ENCODE measurements at places on chromosomes 6 and 20.

- no peak for DNase-seq
- no peaks in the 10 kb centered on the region for H3K36me3 ChIP-seq
- peaks cover 47% of the 10 kb centered on the region for H3K4me1 ChIP-seq
- peak overlapping the region; percentile 74 for H3K27ac ChIP-seq
- H3K27me3 ChIP-seq: no peaks in the 10 kb centered on the region
- H3K4me3 ChIP-seq: no peak overlapping the region
Observed at GRCh38 chr20:17938871-17939619, 29.5 kb downstream of the SNX5 start.

DNA sequence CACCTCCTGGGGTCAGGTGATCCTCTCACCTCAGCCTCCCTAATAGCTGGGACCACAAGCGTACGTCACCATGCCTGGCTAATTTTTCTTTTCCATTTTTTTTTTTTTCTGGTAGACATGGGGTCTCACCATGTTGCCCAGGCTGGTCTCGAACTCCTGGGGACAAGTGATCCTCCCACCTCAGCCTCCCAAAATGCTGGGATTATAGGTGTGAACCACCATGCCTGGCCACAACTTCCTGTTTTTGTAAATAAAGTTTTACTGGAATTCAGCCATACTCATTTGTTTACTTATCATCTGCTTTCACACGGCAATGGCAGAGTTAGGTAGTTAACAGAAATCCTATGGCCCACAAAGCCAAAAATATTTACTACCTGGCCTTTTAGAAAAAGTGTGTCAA, 7.8 kb upstream of the RUNX2 start:
- no peaks in the 10 kb centered on the region for H3K4me1 ChIP-seq
- no peak overlapping the region for H3K27ac ChIP-seq
- H3K36me3 ChIP-seq: no peaks in the 10 kb centered on the region

DNA sequence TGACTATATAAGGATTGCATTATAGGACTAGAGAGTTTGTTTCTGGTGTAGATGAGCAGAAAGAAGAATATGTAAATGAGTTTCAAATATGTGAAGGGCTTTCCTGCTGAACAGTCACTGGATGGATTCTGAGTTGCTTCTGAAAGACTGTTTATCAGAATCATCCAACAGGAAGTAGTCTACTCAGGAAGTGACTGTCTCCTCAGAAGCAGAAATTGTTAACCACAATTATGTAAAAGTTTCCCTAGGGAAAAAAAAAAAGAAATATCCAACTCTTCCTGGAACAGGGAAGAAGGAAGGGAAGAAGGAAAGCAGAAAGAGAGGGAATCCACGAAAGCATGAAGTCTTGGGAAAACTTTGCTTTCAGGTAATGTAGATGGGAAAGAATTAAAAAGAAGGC, 138.9 kb downstream of the TENT5A start:
- H3K36me3 ChIP-seq: no peaks in the 10 kb centered on the region
- H3K27me3 ChIP-seq: no peaks in the 10 kb centered on the region
- no peaks in the 10 kb centered on the region for H3K4me1 ChIP-seq
- DNase-seq: no peak
- no peak overlapping the region for H3K4me3 ChIP-seq
- H3K27ac ChIP-seq: no peak overlapping the region

GRCh38 chr20:23437126-23437899, 2.2 kb upstream of the CSTL1 start:
- no peaks in the 10 kb centered on the region for H3K36me3 ChIP-seq
- no peak overlapping the region for H3K4me3 ChIP-seq
- no peaks in the 10 kb centered on the region for H3K27me3 ChIP-seq
- H3K4me1 ChIP-seq: no peaks in the 10 kb centered on the region
- DNase-seq: no peak

- H3K4me1 ChIP-seq: no peaks in the 10 kb centered on the region
- DNase-seq: no peak
- H3K4me3 ChIP-seq: no peak overlapping the region
- no peaks in the 10 kb centered on the region for H3K27me3 ChIP-seq
- no peaks in the 10 kb centered on the region for H3K36me3 ChIP-seq
- no peak overlapping the region for H3K27ac ChIP-seq
Observed at GRCh38 chr6:134413241-134413643, 95.3 kb upstream of the SGK1 start.

GRCh38 chr6:113585246-113585645, 271.9 kb upstream of the MARCKS start:
- H3K27me3 ChIP-seq: no peaks in the 10 kb centered on the region
- H3K36me3 ChIP-seq: no peaks in the 10 kb centered on the region
- no peak for DNase-seq
- no peak overlapping the region for H3K4me3 ChIP-seq
- no peaks in the 10 kb centered on the region for H3K4me1 ChIP-seq
- H3K27ac ChIP-seq: no peak overlapping the region

- no peak overlapping the region for H3K4me3 ChIP-seq
- H3K27ac ChIP-seq: no peak overlapping the region
- DNase-seq: no peak
- H3K27me3 ChIP-seq: no peaks in the 10 kb centered on the region
- no peaks in the 10 kb centered on the region for H3K4me1 ChIP-seq
Observed at GRCh38 chr6:142907544-142907943, 37.4 kb downstream of the HIVEP2 start.

GRCh38 chr20:29750268-29750899, 1507.1 kb upstream of the DEFB115 start:
- DNase-seq: no peak
- no peaks in the 10 kb centered on the region for H3K4me1 ChIP-seq

- DNase-seq: no peak
- H3K27me3 ChIP-seq: peaks cover 13% of the 10 kb centered on the region
Observed at GRCh38 chr20:21096321-21097043, 9.7 kb downstream of the LINC00237 start.

- no peaks in the 10 kb centered on the region for H3K36me3 ChIP-seq
- DNase-seq: no peak
- H3K4me1 ChIP-seq: peaks cover 9% of the 10 kb centered on the region
- H3K27ac ChIP-seq: no peak overlapping the region
- H3K4me3 ChIP-seq: no peak overlapping the region
Observed at GRCh38 chr6:156438350-156438923, 338.7 kb upstream of the ARID1B start.

DNA sequence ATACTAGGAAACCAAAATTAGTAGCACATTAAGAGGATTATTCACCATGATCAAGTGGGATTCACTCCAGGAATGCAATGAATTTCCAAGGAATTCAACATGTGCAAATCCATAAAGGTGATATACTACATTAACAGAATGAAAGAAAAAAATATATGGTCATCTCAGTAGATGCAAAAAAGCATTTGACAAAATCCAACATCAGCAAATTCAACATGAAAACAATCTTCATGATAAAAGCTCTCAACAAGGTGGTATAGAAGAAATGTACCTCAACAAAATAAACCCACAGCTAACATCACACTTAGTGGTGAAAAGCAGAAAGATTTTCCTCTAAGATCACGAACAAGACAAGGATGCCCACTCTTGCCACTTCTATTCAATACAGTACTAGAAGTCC, 74.4 kb upstream of the PDE10A start:
- H3K27me3 ChIP-seq: no peaks in the 10 kb centered on the region
- H3K4me3 ChIP-seq: no peak overlapping the region
- no peak for DNase-seq
- H3K4me1 ChIP-seq: no peaks in the 10 kb centered on the region

DNA sequence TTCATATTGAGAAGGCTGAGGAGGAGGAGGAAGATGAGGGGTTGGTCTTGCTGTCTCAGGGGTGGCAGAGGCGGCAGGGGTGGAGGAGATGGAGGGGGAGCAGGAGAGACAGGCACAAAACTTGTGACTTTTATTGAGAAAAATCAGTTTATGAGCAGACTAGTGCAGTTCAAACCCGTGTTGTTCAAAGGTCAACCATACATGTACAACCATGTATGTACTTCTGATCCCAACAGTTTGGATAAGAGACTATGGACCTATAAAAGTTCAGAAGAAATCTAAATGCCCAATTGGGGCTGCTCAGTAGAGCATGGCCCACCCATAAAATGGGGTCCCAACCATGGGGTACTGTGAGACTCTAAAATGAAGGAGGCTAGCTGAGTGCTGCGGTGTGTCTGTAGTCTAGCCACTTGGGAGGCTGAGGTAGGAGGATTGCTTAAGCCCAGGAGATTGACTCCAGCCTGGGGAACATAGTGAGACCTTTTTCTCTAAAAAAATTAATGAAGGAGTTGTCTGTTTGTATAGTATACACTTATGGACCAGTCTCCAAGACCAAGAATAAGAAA, 7.6 kb upstream of the SLC22A7 start:
- no peak for DNase-seq
- H3K4me3 ChIP-seq: no peak overlapping the region
- no peaks in the 10 kb centered on the region for H3K36me3 ChIP-seq
- no peaks in the 10 kb centered on the region for H3K27me3 ChIP-seq

DNA sequence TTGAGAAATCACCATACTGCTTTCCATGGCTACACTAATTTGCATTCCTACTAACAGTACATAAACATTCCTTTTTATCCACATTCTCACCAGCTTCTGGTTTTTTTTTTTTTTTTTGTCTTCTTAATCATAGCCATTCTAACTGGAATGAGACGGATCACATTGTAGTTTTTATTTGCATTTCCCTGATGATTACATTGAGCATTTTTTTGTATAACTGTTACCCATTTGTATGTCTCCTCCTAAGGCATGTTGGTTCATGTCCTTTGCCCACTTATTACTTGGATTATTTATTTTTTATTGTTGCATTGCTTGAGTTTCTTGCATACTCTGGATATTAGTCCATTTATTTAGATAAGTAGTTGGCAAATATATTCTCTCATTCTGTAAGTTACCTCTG, 258.0 kb downstream of the MEI4 start:
- no peak overlapping the region for H3K4me3 ChIP-seq
- no peak overlapping the region for H3K27ac ChIP-seq
- H3K4me1 ChIP-seq: no peaks in the 10 kb centered on the region
- no peak for DNase-seq
- no peaks in the 10 kb centered on the region for H3K36me3 ChIP-seq

DNA sequence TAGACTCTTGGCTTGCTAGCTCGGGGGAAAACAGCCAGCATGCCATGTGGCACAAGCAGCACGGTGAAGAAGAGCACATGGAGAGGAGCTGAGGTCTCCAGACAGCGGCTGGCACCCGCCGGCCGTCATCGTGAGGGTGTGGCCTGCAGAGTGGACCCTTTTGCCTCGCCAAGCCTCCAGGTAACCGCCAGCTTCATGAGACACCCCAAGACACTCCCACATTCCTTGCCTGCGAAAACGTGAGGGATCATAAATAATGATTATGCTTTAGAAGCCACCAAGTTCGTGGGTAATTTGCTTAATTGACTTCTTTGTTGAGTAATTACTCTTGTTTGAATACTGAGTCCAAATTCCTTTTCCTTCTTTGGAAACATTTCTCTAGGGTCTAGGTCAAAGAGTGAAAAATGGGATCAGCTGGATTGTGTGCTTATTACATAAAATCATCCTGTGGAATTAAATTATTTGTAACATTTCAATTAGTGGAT, 23.2 kb downstream of the FAM50B start:
- no peak for DNase-seq
- peaks cover 14% of the 10 kb centered on the region for H3K4me1 ChIP-seq
- H3K36me3 ChIP-seq: no peaks in the 10 kb centered on the region
- H3K27ac ChIP-seq: no peak overlapping the region
- no peak overlapping the region for H3K4me3 ChIP-seq

DNA sequence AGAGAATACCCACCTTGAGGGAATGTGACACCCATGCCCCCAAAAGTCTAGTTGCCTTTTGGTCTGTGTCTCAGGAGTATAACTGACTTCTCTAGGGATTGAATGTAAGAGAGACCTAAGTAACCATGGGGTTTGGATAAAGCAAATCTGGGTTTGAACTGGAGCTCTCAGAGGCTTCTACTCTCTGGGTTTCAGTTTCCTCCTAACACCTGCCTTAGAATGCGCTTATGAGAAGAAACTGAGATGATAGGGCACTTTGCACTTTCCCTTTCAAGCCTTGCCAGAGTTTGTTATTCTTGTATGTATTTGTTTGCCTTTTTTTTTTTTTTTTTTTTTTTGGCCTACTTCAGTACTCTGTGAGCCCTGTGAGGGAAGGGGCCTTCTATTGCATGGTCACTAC, 19.4 kb downstream of the SDHAF4 start:
- no peaks in the 10 kb centered on the region for H3K4me1 ChIP-seq
- no peak for DNase-seq
- no peaks in the 10 kb centered on the region for H3K36me3 ChIP-seq
- no peaks in the 10 kb centered on the region for H3K27me3 ChIP-seq

DNA sequence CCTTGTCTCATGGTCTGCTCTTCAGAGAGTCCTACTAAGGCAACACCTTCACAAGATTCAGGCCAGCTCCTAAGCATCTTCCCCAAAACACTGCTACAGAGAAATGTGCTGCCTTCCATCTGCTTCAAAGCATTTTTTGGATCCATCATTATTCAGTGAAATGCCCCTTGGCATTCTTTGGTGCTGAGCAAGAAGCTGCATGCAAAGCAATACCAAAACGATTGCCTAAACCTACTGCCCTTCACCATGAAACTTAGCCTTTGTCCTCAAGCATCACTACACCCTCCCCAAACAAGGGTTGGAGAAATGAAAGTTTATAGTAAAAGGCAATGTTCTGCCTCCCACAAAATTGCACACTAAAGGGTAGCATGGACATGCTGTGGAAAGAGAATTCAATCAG, 93.5 kb downstream of the SNAP25 start:
- no peak for DNase-seq
- no peak overlapping the region for H3K4me3 ChIP-seq
- no peaks in the 10 kb centered on the region for H3K27me3 ChIP-seq
- no peaks in the 10 kb centered on the region for H3K36me3 ChIP-seq
- H3K4me1 ChIP-seq: no peaks in the 10 kb centered on the region

DNA sequence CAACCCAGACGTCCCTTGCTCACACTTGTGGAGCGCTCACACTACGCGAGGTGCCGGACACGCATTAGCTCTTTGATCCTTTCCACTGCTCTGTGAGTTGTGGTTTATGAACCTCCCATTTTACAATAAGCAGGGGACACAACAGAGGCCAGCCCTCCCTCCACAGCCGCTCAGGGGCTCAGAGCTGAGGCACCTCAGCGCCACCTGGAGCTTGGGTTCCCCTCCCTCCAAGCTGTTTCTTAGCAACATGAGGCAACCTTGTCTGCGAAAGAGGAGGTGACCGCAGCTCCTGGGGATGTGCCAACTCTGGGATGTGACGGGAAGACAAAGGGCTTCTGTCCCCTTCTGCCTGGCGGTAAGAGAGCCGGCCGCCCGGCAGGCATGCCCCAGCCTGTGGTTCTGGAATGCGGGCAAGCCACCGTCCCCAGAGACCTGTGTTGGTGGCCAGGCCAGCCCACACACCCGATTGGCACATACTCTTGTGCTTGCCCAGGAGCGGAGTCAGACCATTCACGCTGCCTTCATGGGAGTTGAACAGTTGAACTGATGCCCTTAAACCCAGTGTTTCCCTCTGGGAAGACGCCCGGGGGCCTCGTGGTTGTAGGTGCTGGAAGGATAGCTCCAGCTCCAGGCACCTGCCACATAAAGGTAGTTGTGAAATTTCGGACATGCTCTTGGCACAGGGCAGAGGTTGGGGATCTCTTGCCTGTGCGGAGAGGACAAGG, 44.5 kb downstream of the RBM38 start:
- H3K27me3 ChIP-seq: no peaks in the 10 kb centered on the region
- no peak overlapping the region for H3K4me3 ChIP-seq
- H3K36me3 ChIP-seq: no peaks in the 10 kb centered on the region
- H3K4me1 ChIP-seq: peaks cover 22% of the 10 kb centered on the region
- DNase-seq: no peak
